ENCODE measurements at places on chromosomes 2 and 18.

- H3K36me3 ChIP-seq: peaks cover 9% of the 10 kb centered on the region
- no peaks in the 10 kb centered on the region for H3K27me3 ChIP-seq
- H3K27ac ChIP-seq: no peak overlapping the region
- H3K4me3 ChIP-seq: no peak overlapping the region
- DNase-seq: peak; percentile 19
Observed at GRCh38 chr2:239061824-239062570, 214.1 kb downstream of the TWIST2 start.

GRCh38 chr2:162126111-162126519, 25.9 kb downstream of the GCG start:
- H3K4me1 ChIP-seq: no peaks in the 10 kb centered on the region
- no peak overlapping the region for H3K4me3 ChIP-seq
- no peaks in the 10 kb centered on the region for H3K27me3 ChIP-seq
- H3K27ac ChIP-seq: no peak overlapping the region
- H3K36me3 ChIP-seq: no peaks in the 10 kb centered on the region

- no peak overlapping the region for H3K27ac ChIP-seq
- peaks cover 14% of the 10 kb centered on the region for H3K4me1 ChIP-seq
- DNase-seq: no peak
- no peaks in the 10 kb centered on the region for H3K27me3 ChIP-seq
Observed at GRCh38 chr2:196278491-196278911, 107.1 kb upstream of the STK17B start.

GRCh38 chr18:64273724-64274123, 124.8 kb upstream of the LINC00305 start:
- no peaks in the 10 kb centered on the region for H3K36me3 ChIP-seq
- H3K27me3 ChIP-seq: no peaks in the 10 kb centered on the region
- no peaks in the 10 kb centered on the region for H3K4me1 ChIP-seq
- H3K27ac ChIP-seq: no peak overlapping the region

GRCh38 chr2:173681881-173682650, 283.1 kb downstream of the SP3 start:
- H3K4me3 ChIP-seq: no peak overlapping the region
- no peaks in the 10 kb centered on the region for H3K4me1 ChIP-seq
- H3K36me3 ChIP-seq: no peaks in the 10 kb centered on the region
- no peak overlapping the region for H3K27ac ChIP-seq

- peaks cover 7% of the 10 kb centered on the region for H3K4me1 ChIP-seq
- no peak overlapping the region for H3K4me3 ChIP-seq
- peak overlapping the region; percentile 4 for H3K27ac ChIP-seq
- H3K27me3 ChIP-seq: no peaks in the 10 kb centered on the region
Observed at GRCh38 chr2:213104092-213104902, 47.1 kb downstream of the IKZF2 start.

DNA sequence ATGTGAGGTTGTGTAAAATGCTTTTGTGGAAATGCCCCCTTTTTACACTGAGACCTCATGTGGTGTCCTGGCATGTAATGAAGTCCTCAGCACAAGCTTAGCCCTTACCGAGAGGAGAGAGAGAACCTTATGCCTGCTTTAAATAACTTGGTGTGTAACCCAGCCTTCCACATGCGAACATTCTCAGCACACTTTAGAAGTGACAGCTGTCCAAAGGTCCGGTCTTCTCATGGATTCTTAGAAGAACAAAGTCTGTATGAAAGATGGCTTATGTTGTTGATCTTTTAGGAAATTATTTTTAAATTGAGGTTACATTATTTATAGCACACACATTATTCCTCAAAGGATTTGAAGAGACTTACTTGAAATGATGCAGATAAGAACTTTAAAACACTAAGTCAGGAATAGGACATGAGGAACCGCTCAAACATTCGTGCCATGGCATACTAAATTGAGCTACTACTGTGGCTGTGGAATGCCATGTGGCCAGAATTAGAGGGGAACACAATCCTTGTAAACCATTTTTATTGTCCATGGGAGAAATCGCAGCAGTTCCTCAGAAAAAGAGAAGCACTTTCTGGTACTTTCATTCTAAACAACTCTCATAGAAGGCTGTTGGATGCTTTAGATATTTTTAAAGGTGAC, 79.6 kb downstream of the WDSUB1 start:
- no peak overlapping the region for H3K4me3 ChIP-seq
- no peak for DNase-seq
- peaks cover 18% of the 10 kb centered on the region for H3K4me1 ChIP-seq
- H3K27ac ChIP-seq: no peak overlapping the region
- no peaks in the 10 kb centered on the region for H3K36me3 ChIP-seq

GRCh38 chr2:199273042-199273511, 184.7 kb downstream of the SATB2 start:
- no peaks in the 10 kb centered on the region for H3K36me3 ChIP-seq
- no peak for DNase-seq
- H3K27ac ChIP-seq: no peak overlapping the region
- H3K27me3 ChIP-seq: no peaks in the 10 kb centered on the region

GRCh38 chr18:39415471-39415870, 1849.9 kb upstream of the CELF4 start:
- no peaks in the 10 kb centered on the region for H3K36me3 ChIP-seq
- no peak for DNase-seq
- H3K4me3 ChIP-seq: no peak overlapping the region
- no peaks in the 10 kb centered on the region for H3K27me3 ChIP-seq

DNA sequence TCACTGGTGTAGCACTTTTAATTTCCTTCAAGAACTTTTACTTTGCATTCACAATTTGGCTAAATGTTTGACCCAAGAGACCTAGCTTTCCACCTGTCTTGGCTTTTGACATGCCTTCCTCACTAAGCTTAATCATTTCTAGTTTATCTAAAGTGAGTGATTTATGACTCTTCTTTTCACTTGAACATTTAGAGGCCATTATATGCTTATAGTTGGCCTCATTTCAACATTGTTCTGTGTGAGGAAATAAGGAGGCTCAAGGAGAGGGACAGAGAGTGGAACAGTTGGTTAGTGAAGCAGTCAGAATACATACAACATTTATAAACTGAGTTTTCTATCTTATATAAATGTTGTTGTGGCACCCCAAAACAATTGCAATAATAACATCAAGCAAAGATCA, 489.3 kb upstream of the CDH2 start:
- no peak overlapping the region for H3K27ac ChIP-seq
- DNase-seq: no peak
- no peaks in the 10 kb centered on the region for H3K4me1 ChIP-seq

DNA sequence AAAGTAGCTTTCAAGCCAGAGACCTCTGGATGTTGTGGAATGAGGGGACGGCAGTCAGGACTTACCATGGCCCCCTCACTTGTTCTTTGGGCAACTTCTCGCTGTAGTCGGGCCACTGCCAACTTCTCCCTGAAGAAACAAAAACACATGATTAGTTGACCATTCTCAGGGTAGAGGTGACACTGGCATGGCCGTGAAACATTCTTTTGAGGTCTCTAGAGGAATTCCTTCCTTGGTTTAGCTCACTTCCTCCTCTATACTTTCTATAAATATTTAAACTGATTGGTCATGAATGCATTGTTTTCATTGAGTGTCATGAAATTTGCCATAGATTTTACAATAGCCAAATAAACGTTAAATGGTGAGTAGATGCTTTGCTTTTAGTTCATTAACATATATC, 354.6 kb downstream of the NCKAP5 start:
- no peak overlapping the region for H3K27ac ChIP-seq
- no peak overlapping the region for H3K4me3 ChIP-seq
- H3K36me3 ChIP-seq: no peaks in the 10 kb centered on the region

DNA sequence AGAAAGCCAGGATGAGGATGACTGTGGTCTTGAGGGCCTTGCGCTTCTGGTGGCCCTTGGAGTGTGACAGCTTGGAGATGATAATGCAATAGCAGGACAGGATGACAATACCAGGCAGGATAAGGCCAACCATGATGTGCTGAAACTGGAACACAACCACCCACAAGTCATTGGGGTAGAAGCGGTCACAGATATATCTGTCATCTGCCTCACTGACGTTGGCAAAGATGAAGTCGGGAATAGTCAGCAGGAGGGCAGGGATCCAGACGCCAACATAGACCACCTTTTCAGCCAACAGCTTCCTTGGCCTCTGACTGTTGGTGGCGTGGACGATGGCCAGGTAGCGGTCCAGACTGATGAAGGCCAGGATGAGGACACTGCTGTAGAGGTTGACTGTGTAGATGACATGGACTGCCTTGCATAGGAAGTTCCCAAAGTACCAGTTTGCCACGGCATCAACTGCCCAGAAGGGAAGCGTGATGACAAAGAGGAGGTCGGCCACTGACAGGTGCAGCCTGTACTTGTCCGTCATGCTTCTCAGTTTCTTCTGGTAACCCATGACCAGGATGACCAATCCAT, 2.7 kb downstream of the CXCR4 start:
- peak overlapping the region; percentile 7 for H3K27ac ChIP-seq
- H3K4me3 ChIP-seq: peak overlapping the region; percentile 62
- H3K36me3 ChIP-seq: no peaks in the 10 kb centered on the region
- peaks cover 19% of the 10 kb centered on the region for H3K4me1 ChIP-seq
- no peak for DNase-seq
- H3K27me3 ChIP-seq: peaks cover 71% of the 10 kb centered on the region

DNA sequence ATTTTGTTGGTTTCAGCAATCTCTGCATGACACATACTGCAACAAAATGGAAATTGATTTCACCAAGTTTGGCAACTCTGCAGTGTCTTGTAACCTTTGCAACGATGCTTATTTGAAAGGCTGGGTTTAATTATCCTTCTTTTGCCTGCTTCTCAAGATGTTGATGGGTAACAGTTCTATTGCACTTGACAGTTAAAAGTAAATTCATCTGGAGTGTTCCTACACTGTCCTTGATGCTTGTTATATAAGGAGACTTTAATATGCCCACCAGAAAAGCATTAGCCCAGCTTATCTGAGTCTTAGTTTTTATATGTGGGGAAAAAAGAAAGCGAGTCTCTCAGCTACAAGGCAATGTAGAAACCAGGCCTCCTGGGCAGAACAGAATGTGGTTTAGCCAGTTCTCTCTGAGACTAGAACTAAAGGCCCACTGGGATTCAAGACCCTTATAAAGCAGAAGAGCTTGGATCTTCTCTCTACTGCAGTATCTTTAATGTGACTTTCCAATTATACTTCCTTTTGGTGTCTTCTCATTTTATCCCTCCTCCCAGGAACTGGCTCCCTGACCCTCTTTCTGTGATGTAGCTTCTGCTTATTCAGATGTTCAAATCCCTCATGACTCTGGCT, 106.8 kb upstream of the LYPD6 start:
- no peak overlapping the region for H3K4me3 ChIP-seq
- H3K27ac ChIP-seq: no peak overlapping the region
- no peaks in the 10 kb centered on the region for H3K27me3 ChIP-seq

DNA sequence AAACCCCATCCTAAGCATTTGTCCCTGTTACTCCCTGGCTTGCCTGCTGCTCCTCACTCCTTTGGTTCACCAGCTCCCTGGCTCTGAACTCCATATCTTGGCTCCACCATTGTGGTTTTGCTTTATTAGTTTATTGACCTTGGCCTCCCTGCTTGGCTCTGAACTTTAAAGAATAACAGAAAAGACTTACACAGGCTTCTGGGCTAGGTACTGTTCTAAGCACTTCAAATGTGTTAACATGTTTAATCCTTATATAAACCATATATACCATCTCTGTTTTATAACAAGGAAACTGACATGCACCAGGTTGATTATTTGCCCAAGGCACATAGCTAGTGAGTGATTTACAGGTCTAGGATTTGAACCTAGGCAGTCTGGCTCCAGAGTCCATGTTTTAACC, 149.7 kb upstream of the CAPN13 start:
- no peaks in the 10 kb centered on the region for H3K4me1 ChIP-seq
- peak; percentile 19 for DNase-seq
- no peak overlapping the region for H3K27ac ChIP-seq
- no peaks in the 10 kb centered on the region for H3K36me3 ChIP-seq

GRCh38 chr2:149218497-149218896, 111.9 kb upstream of the LYPD6 start:
- no peaks in the 10 kb centered on the region for H3K27me3 ChIP-seq
- H3K27ac ChIP-seq: no peak overlapping the region
- H3K4me1 ChIP-seq: no peaks in the 10 kb centered on the region
- DNase-seq: no peak
- no peaks in the 10 kb centered on the region for H3K36me3 ChIP-seq
- no peak overlapping the region for H3K4me3 ChIP-seq
